Fibroblast of mammary gland (primary cell): ENCODE measurements at places on chromosomes 3 and 15.

GRCh38 chr3:1252061-1252430, 159.2 kb downstream of the CNTN6 start:
- no peak for DNase-seq

DNA sequence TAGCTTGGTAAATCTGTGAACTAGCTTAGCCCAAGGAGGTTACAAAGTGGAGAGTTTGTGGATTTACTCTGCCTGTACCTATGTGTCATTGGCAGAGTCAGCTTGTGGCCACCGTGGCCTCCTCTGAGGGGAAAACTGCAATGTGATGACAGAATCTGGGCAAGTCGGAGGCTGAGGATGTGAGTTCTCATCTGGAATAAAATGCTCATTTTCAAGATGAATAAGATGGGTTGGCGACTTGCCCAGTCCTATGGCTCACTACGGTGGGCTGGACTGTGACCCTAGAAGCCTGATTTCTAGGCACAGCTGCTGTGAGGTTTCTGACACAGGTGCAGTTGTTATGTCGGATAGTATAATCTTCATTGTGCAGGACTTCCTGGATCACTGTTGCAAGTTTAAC, 83.7 kb downstream of the ETV5 start:
- DNase-seq, result peak; percentile 94

- no peak for DNase-seq
Observed at GRCh38 chr3:132624790-132625189, 27.7 kb downstream of the ACKR4 start.

- peak; percentile 80 for DNase-seq
Observed at GRCh38 chr3:120448756-120449155, 2.0 kb downstream of the FSTL1 start.

GRCh38 chr3:151434151-151434890, 26.5 kb downstream of the IGSF10 start:
- peak; percentile 96 for DNase-seq

DNA sequence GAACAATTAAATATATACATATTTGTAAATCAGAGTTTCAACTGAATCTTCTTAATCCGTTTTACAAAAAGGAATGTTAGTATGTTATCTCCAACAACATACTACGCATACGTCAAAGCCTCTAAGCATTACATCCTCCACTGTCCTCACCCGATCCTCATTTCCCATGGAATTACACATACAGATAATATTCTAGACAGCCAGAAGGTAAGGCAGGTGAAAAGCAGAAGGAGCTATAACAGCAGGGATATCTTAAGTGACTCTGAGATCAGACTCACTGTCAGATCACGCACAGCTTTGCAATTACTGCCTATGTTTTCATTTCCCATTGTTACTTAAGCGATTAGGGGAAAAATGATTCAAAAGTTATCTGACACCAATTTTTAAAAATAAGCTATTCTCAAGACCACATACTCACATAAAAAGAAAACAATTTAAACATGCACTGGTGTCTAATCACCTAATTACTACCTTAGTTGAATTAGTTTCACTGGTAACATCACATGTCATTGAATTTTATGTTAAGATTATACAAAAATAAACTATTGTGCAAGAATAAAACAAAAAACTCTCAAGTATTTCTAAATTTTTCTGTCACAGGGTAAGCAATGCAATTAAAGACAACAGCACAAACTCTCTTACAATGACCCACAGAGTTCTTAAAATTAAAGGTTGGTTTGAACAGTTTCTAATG, 92.8 kb downstream of the TBL1XR1 start:
- DNase-seq, result no peak

DNA sequence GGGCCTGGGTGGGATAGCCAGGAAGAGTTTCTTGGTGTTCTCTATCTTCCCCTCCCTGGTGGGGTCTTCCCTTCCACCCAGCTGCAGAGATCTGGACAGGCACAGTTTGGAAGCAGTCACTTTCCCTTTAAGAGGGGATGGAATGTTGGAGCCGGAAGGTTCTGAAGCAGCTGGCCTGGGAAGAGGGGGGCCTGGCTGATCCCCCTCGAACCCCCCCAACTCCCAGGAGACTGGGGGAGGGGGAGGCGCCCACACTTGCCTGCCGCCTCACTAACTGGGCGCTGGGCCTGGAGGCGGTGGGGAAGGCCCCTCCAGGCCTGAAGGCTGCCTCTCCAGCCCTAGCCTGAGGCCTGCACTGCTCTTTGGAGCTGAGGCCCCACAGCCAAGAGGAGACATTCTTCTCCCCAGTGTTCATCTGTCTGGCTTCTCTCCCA, 1.4 kb downstream of the DVL3 start:
- peak; percentile 63 for DNase-seq

DNA sequence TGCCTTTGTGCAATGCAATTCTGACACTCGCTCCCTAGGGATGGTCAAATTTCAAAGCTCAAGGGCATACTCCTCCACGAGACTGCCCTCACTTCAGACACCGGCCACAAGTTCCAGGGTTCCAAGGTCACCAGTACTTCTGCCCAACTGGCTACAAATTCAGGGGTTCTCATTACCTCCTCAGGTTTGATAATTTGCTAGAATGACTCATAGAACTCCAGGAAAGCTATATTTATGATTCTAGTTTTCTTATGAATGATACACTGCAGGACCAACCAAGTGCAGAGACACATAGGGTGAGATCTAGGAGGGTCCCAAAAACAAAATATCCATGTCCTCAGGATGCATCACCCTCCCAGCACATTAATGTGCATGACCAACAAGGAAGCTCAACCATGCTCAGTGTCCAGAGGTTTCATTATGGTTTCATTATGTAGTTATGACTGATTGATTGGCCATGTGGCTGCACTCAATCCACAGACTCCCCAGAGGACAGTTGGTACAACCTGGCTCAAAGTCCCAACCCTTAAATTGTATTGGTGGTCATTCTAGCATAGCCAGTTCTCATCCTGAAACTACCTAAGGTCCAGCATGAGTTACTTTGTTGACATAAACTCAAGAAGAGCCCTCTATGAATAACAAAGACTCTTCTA, 170.4 kb upstream of the LRRN1 start:
- no peak for DNase-seq

DNA sequence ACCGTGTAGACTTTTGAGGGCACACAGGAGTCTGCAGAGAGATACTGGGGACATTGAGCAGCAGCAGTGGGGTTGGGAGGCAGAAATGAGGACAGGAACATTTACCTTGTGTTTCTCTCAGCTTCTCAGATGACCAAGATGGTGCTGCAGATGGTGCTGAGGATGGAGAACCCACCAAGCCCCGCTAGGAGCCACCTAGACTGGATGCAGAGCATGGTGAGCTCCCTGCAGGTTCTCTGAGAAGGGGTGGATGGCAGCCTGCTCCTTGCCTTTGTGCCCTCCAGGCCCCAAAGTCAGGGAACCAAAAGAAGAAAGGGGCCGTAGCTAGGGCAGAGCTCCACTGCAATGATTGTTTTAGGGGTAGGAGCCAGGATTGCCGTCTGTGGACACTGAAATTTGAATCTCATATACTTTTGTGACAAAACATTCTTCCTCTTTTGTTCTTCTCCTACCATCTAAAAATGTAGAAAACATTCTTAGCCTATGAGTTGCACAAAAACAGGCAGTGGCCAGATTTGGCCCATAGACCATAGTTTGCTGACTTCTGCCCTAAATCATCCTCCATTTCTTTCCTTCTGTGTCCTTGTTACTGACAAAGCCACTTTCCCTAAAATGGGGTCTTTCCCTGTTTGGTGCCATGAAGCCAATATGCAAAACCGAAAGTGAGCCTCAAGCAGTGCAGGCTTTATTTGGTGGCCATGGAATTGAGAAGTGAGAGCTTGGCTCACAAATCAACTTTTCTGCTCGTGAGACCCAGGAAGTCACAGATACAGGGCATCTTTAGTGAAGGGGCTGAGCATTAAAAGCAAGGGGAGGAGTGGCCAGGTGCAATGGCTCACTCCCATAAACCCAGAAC, 11.9 kb upstream of the MUC20 start:
- DNase-seq, result no peak

- no peak for DNase-seq
Observed at GRCh38 chr3:21142949-21143348, 608.1 kb downstream of the ZNF385D start.

DNA sequence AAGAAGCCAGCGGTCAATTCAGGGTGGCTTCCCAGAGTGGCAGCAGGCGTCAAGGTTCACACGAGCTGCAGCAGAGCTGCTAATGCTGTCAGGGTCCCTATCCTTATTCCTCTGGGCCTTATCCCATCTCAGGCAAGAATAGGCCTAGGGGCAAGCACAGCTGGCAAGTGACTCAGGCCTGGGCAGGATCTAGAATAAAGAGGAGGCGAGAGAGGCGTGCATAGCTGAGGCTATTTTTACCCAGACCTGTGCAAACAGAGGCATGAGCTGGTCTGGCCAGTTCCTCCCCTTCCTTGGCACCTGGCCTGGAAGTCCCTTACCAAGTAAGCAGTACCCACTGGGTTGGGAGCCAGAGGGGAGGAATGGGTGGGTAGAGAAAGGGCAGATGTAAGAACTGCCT, 12.2 kb upstream of the VIPR1 start:
- no peak for DNase-seq

DNA sequence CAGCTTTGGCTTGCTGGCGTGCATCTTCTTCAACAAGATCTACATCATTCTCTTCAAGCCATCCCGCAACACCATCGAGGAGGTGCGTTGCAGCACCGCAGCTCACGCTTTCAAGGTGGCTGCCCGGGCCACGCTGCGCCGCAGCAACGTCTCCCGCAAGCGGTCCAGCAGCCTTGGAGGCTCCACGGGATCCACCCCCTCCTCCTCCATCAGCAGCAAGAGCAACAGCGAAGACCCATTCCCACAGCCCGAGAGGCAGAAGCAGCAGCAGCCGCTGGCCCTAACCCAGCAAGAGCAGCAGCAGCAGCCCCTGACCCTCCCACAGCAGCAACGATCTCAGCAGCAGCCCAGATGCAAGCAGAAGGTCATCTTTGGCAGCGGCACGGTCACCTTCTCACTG, 40.6 kb upstream of the CSTA start:
- DNase-seq, result no peak

GRCh38 chr15:59148153-59148833, 43.3 kb downstream of the CCNB2 start:
- DNase-seq, result no peak

DNA sequence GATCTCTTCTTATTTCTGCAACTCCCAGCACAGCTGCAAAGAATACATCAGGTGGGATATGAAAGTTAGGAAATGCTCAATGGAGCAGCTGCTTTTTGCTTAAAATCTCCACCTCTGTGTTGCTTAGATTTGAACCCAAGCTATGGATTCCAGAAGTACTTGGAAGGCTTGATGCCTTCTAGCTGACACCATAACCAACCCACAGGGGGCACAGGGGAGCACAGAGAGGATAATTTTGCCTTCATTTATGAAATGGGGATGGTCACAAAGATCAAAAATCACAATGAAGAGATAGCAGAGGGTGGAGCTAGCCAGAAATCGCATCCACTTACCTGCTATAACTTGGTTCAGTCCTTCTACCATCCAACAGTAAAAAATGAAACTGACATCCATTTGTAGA, 75.7 kb downstream of the DUT start:
- DNase-seq, result no peak

GRCh38 chr3:20425138-20425537, 239.1 kb upstream of the SGO1 start:
- no peak for DNase-seq

- no peak for DNase-seq
Observed at GRCh38 chr3:127702151-127702578, 29.4 kb downstream of the ABTB1 start.

DNA sequence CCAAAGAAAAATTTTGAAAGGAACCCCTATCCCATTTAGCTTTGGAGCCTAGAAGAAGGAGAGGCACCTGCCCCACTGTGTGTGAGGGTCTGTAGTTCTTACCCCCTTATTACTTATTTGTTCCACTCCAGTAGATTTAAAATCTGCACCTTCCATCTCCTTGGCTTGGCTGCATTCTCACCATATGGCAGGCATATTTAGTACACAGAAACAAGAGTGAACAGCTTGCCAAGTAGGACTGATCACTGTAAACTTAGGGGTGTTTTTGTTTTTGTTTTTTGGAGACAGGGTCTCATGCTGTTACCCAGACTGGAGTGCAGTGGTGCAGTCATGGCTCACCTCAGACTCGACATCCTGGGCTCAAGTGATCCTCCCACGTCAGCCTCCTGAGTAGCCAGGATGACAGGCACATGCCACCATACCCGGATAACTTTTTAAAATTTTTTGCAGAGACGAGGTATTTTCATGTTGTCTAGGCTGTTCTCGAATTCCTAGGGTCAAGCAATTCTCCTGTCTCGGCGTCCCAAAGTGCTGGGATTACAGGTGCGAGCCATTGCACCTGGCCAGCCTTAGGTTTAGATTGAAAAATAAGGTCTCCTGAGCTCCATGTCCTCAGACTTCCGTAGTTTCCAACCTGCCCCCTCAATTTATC, 14.1 kb upstream of the ANXA2 start:
- no peak for DNase-seq

- no peak for DNase-seq
Observed at GRCh38 chr3:35215525-35216500, 423.5 kb upstream of the ARPP21 start.

DNA sequence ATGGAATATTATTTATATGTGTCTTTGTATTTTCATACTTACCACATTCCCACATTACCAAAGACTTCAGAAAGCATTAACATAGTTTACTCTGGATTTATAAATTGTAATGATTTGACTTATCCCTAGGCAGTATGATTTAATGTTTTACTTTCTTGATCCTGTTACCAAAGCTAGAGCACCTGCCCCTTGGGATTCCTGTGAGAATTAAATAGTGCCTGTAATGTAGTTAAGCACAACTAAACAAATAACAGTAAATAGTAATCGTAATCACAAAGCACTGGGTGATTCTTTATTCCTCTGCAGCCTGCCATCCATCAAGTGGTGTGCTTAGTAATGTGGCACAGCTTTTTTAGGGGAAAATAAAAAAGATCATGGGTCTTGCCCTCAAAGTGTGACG, 39.1 kb downstream of the ATP2C1 start:
- no peak for DNase-seq

DNA sequence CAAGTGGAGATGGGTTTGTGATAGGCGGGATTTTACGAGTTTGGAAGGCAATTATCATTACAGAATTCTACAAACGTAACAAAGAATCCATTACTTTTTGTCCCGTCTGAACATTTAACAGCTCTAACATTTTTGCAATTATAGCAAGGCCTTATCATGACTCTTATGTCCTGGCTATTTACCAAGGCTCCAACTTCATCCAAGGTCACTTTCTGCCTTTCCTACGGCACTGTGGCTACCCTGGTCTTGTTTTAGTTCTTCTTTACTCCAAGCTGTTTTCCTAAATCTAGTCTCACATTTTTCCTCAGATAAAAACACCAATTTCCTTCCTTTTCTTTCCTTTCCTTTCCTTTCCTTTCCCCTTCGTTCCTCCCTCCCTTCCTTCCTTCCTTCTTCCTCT, 33.5 kb upstream of the GRM7 start:
- DNase-seq, result no peak

GRCh38 chr3:178707311-178708031, 171.2 kb downstream of the KCNMB2 start:
- DNase-seq, result no peak

- no peak for DNase-seq
Observed at GRCh38 chr3:43215138-43215537, 71.2 kb upstream of the SNRK start.
